ENCODE measurements at places on chromosomes 3 and 15. TPM values are rescaled to one million over a fixed set of nuclear protein-coding genes. Genes with fewer than 3 reads are reported as not detected.

The NTRK3 gene
- total RNA-seq, result 14.6 TPM

The LNP1 gene
- 13.2 TPM for total RNA-seq

The SLC24A5 gene
- total RNA-seq, result 22.1 TPM

The WHAMM gene
- 7.2 TPM for total RNA-seq

The GOLGA8T gene
- total RNA-seq, result not detected

The GALNT15 gene
- 12.4 TPM for total RNA-seq

The CCK gene
- 5.6 TPM for total RNA-seq

The NDN gene
- total RNA-seq, result 145 TPM

The AADACL2 gene
- total RNA-seq, result 1.3 TPM

The OR5H6 gene
- not detected for total RNA-seq

The ATRIP gene
- 8.9 TPM for total RNA-seq

The FBXW12 gene
- not detected for total RNA-seq

The DUOXA2 gene
- not detected for total RNA-seq

The SLC22A14 gene
- total RNA-seq, result 0.16 TPM

The HTR3E gene
- total RNA-seq, result not detected

The ST3GAL6 gene
- 7.3 TPM for total RNA-seq

The TEX55 gene
- not detected for total RNA-seq

The SST gene
- total RNA-seq, result not detected

The GP9 gene
- total RNA-seq, result 1.2 TPM

The C3orf49 gene
- not detected for total RNA-seq

The GADL1 gene
- total RNA-seq, result 2.5 TPM

The KIF23 gene
- total RNA-seq, result 22.6 TPM

The LRRC2 gene
- 3.6 TPM for total RNA-seq

The QARS1 gene
- 268 TPM for total RNA-seq

The XXYLT1 gene
- 34.7 TPM for total RNA-seq

The MPI gene
- 106 TPM for total RNA-seq

The FAM174B gene
- total RNA-seq, result 33.9 TPM

The SPINT1 gene
- 27.4 TPM for total RNA-seq

The ZNF860 gene
- 4.7 TPM for total RNA-seq

The UBAP1L gene
- total RNA-seq, result 22.0 TPM

The CSTA gene
- total RNA-seq, result not detected

The FSTL1 gene
- total RNA-seq, result 786 TPM

The TTC21A gene
- total RNA-seq, result 9.6 TPM

The TAGLN3 gene
- 78.5 TPM for total RNA-seq
